ENCODE measurements at places on chromosomes 12 and 14.

- DNase-seq = no peak
These were observed 2.0 kb downstream of the ASPG start for GRCh38 chr14:104087505-104087904.

DNA sequence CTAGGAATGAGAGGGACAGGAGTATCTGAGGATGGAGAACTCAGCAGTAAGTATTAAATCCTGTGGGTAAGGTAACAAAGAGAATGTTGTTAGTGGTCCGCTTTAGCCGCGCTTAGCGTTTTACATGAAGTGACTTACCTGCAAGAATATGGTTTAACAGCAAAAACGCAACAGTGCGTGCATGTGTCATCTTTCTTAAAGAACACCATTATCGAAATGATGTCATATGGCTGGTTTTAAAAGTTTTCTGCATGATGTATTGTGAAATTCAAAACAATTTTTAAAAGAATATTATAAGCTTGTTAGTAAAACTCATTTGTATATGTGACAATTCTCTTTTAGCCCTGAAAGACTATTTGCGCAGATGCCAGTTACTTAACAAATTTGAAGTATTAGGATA lies 1.7 kb downstream of the LEMD3 start:
- DNase-seq = peak; percentile 10

GRCh38 chr12:1660304-1661187 lies 30.3 kb upstream of the ADIPOR2 start:
- DNase-seq = peak; percentile 25

GRCh38 chr12:58434726-58435125 lies 485.6 kb downstream of the LRIG3 start:
- DNase-seq = no peak

- DNase-seq = no peak
These were observed 17.4 kb upstream of the EIF4B start for GRCh38 chr12:52988898-52989297.

- no peak for DNase-seq
These were observed 335.8 kb downstream of the FLRT2 start for GRCh38 chr14:85865701-85866100.

DNA sequence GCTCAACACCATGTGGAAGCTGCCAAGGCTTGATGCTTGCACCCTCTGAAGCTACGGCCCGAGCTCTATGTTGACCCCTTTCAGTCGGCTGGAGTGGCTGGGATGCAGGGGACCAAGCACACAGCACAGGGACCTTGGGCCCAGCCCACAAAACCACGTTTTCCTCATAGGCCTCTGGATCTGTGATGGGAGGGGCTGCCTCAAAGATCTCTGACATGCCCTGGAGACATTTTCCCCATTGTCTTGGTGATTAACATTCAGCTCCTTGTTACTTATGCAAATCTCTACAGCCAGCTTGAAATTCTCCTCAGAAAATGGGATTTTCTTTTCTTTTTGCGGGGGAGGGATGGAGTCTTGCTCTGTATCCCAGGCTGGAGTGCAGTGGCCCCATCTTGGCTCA lies 46.3 kb downstream of the MON2 start:
- no peak for DNase-seq

GRCh38 chr12:96029826-96030225 lies 5.6 kb downstream of the LTA4H start:
- no peak for DNase-seq

DNA sequence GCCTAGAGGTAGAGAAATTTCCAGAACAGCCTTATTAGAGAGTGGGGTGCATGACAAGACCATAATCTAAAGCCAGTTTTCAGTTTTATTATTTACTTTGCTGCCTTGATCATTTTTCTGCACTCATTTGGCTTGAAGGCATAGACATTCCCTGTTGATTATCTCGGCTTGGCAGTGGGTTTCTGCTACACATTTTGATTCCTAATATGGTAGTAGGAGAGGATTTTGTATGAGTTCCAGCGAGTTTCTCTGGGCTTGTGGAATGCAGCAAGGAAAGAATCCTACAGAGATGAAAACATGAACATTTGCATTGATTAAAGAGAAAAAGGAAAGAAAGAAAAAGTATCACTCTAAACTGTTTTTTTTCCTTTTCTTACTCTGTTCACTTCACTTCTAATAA lies 281.2 kb downstream of the PAWR start:
- no peak for DNase-seq

DNA sequence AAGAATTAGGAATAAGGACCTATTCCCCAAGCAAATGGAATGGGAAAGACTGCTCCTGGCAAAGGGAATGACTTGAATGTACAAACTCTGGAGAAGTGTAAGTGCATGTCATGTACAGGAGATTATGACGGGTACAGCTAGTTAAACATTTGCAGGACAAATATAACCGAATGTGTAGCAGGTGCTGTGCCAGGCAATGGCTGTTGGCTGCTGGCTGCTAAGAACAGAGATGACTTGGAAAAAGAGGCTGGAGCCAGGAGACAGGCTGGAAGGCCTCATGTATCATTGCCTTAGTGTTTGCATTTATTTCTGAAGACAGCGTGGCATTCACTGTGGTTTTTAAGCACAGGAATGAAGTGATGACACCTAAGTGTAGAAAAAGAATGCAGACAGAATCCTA lies 136.8 kb downstream of the TTC8 start:
- DNase-seq = no peak

GRCh38 chr12:132300789-132301722 lies 28.3 kb downstream of the GALNT9 start:
- DNase-seq = no peak

All from hematopoietic multipotent progenitor cell treated with erythropoietin and hydrocortisone succinate and interleukin-3 and kit ligand, for 15 days (in vitro differentiated cells).